ENCODE measurements at places on chromosomes 12 and 14. TPM values are rescaled to one million over a fixed set of nuclear protein-coding genes. Genes with fewer than 3 reads are reported as not detected.

FAM181A gene
- not detected for total RNA-seq

KCNA5 gene
- total RNA-seq: not detected

- H3K4me3 ChIP-seq: no peak overlapping the region
- H3K4me1 ChIP-seq: no peaks in the 10 kb centered on the region
- no peak for DNase-seq
- no peak overlapping the region for H3K27ac ChIP-seq
Measured at GRCh38 chr12:3680919-3681594, 71.9 kb downstream of the CRACR2A start.

GRCh38 chr12:24697769-24698168 lies 251.1 kb downstream of the BCAT1 start:
- DNase-seq: no peak
- no peak overlapping the region for H3K27ac ChIP-seq
- peaks cover 1% of the 10 kb centered on the region for H3K27me3 ChIP-seq

DNA sequence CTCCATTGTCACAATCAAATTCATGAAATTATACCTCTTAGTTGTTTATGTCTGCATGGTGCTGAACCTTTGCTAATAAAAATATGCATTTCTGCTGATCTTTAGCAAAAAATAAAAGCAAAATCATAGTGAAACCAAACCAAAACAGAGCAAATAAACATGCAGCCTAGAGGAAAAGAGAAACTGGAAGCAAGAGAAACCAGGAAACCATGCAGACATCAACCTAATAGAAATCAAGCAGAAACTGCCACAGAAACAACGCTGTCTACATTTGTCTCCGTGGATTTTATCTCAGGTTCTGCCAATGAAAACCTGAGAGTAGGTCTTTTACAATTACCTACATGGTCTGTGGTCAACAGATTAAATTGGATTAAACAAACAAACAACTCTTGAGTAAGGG lies 173.7 kb downstream of the SYT10 start:
- no peaks in the 10 kb centered on the region for H3K27me3 ChIP-seq
- H3K4me1 ChIP-seq: no peaks in the 10 kb centered on the region
- H3K27ac ChIP-seq: no peak overlapping the region
- no peaks in the 10 kb centered on the region for H3K36me3 ChIP-seq

DNA sequence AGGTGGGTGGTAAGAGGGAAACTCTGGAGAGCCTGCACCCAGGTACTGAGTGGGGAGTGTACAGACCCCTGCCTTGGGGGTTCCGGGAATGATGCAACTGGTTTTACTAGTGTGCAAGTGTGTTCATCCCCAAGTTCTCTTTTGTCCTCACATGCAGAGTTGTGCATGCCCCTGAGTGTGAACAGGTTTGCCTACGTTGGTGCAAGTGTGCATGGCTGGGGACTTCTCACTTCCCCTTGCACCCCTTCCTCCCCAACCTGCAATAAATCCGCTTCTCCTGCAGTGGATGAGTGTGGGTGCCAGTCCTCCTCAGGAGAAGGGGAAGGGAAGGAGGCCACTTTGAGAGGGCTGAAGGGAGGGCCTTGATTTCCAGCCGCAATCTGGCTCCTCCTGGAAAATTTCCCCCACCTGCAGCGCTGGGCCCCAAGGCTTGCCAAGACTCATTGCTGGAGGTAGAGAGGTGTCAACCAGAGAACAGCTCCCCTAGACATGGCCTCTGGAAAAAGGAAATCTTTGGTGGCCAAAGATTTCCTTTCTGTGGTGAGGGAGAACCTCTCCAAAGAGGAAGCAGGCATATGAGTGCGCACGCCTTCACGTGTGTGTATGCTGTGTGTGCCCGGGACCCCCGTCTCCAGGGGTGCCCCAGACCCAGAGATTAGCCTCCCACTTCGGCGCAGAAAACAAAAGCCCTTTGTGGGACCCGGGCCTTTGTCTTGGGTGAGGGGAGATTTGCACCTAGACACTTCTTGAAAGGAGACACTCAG lies 5.5 kb downstream of the AQP2 start:
- DNase-seq: no peak
- peaks cover 7% of the 10 kb centered on the region for H3K4me1 ChIP-seq
- peaks cover 75% of the 10 kb centered on the region for H3K27me3 ChIP-seq

DNA sequence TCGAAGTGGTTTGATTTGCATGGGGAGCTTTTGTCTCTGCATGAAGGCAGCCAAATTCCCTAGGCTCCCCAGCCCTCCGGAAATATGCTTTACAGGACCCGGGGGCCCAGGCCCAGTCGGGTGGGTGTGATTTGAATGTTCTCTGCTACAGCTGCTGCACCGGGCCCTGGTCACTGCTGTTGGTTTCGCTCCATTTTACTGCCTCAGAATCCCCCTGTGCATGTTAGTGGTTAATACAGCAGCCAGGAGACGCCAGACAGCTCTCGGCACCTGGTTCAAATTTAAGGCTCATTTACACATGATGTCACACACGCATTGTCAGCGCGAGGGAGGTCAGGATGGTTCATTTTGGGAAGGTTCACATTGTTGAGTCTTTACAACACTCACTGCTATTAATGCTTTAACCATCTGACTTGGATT lies 99.6 kb downstream of the SLC38A6 start:
- DNase-seq: no peak
- H3K36me3 ChIP-seq: peaks cover 9% of the 10 kb centered on the region
- no peaks in the 10 kb centered on the region for H3K27me3 ChIP-seq
- H3K4me1 ChIP-seq: peaks cover 3% of the 10 kb centered on the region

CLIP1 gene
- total RNA-seq: 65.3 TPM
